GF-D8 (cell line): ENCODE measurements at places on chromosomes 11 and 22.

DNA sequence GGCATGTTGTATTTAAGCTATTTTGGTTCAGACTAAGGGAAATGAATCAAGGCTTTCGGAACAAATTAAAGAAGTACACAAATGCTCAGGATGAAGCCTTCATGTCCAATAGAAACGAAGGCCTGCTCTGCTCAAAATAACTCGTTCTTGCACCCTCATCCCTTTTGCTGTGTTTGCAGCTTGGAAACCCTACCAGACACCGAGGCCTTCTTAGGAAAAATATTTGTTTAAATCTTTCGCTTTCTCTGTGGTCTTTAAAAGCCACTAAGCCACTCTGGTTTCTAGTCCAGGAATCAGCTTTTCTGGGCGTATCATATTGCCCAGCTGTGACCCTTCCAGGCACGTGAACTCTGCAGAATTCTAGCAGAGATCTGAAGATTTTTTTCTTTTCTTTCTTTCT lies 60.9 kb upstream of the HSPA8 start:
- no peak for DNase-seq

- DNase-seq: no peak
Observed at GRCh38 chr11:60959431-60959830, 7.5 kb upstream of the SLC15A3 start.

DNA sequence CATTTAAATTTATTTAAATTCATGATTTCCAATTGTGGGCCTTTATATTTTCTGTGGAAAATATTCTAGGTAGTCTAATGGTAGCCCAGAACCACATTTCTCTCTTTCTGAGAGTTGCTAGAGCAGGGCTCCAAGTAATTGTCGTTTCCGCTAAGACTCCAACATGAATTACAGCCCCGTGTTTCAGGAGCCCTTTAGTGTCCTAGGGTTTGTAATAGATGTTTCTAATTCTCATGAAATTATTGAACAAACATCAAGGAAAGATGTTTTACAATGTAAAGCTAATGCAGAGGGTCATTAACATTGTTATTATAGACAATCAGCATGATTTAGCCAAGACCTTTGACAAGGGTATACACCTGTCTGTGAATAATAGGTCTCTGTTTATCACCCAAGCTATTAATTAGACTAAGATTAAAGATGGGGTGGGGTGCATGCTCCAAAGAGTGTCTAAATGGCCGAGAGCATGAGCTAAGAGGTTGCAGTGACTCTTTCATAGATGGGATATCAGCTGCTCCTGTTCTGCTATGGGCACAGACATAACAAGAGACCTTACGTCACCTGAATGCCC lies 81.8 kb upstream of the NTM start:
- DNase-seq: no peak

DNA sequence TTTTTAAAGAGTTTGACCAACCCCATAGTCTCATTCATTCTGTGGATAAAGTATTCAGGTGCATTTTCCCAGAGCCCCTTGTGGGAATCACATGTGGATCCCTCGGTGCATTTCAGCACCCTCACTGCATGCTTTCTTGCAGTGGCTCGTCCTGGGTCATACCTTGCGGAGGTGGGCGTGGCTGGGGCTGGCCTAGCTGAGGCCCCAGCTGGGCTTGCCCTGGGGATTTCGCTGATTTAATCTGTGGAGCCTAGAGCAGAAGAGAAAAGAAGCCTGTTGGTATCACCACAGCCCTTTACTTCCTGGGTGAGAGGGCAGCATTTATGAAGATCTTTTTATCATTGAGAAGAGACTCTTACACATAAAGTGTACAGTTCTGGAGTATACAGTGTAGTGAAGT lies 53.1 kb downstream of the FBXO7 start:
- no peak for DNase-seq

- no peak for DNase-seq
Observed at GRCh38 chr22:29207243-29207550, 1.5 kb downstream of the EMID1 start.

- no peak for DNase-seq
Observed at GRCh38 chr22:34886812-34887211, 179.1 kb upstream of the ISX start.

DNA sequence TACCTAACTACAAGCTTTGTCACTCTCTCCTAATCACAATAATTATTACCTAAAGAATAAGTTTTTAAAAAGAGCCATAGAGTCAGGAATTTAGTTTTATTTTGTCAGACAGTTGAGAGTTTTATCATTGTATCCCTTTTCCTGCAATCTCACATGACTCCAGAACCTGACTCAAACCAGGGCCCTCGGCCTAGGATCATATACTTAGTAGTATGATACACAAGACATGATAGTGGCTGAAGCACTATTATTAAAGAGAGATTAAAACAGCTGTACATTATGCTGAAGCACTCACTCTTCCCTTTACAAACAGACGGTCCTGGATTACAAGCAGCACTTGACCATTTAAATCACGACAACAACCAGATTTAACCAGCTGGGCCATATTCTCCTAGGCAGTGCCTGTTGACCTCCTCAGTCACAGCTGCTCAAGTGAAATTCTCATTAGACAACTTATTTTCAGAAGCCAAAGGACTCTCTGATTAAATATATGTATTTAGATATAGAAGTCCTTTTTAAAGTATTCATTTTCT lies 44.0 kb downstream of the SOX6 start:
- DNase-seq: no peak

DNA sequence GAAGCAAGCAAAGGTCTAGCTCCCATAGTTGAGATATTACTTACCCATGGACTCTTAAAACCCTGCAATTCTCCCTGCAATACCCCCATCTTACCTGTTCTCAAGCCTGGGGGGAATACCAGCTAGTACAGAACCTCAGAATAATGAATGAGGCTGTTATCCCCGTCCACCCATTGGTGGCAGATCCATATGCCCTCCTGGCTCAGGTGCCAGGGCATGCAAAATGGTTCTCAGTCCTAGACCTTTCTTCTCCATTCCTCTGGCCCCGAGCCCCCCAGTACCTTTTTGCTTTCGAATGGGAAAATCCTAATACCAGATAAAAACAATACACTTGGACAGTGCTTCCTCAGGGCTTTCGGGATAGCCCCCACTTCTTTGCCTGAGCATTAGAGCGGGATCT lies 86.4 kb downstream of the PIWIL4 start:
- DNase-seq: no peak

- DNase-seq: no peak
Observed at GRCh38 chr22:43824724-43825420, 12.8 kb upstream of the EFCAB6 start.

GRCh38 chr22:41779929-41780505 lies 20.5 kb upstream of the CCDC134 start:
- no peak for DNase-seq

DNA sequence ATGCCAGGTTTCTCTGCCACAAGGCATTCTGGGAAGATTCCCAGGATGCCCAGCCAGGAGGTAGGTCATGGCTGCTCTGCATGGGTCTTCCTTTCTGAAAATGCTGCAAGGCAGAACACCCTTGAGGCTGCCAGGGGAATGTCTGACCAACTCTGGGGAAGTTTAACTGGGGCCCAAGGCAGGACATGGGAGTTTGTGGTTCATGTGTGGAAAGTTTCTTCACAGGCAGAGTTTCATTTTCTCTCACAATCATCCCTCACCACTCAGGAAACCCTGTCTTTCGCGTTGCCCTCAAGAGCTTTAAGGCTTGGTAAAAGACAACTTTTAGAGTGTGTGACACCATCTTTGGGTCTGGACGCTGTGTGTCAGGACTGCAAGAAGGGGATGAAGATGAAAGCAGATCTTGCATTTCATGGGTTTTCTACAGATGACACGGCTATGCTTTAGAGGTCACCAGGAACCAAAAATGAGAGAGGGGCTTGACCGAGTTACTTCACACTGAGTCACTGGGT lies 133.5 kb downstream of the CD44 start:
- DNase-seq: no peak

- DNase-seq: no peak
Observed at GRCh38 chr11:125662689-125663088, 18.0 kb downstream of the ACRV1 start.

GRCh38 chr11:128411812-128412211 lies 175.5 kb downstream of the ETS1 start:
- DNase-seq: no peak

- no peak for DNase-seq
Observed at GRCh38 chr11:20310137-20310536, 53.4 kb upstream of the HTATIP2 start.

DNA sequence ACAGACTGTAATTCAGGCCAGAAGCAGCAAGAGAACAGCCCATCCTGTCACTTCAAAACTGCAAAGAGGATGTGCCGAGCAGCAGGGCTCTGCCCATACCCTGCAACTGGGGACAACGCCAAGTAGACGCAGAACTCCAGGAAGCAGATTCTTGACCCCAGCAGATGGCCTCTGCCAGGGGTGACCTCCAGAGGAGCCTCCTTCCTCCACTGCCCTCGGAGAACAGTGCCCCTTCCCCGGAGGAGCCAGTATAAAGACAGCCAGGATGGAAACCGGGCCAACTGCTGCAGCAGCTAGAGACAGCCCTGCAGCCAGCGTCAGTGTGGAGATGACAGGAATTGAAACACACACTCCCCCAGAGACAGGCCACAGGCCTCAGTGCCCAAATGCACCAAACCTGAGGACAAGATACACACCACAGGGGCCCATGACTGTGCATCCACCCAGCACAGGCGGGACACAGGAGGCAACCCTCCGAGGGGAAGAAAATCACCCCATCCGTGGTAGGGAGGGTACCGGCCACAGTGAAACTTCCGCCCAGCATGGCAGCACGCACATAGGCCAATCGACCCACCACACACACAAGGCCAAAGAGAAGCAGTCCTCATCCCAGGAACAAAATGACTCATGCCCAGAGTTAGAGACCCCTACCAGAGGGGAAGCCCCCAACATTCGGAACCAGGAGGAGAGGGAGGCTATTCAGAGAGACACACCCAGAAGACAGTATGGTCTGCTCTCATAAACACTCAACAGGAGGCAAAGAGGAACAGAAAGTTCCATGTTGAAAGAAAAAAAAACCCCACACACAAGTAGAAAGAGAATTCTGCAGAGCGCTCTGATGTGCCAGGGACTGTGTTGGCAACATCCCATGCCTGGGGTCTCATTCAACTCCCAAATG lies 5.6 kb downstream of the AHNAK start:
- no peak for DNase-seq

- DNase-seq: no peak
Observed at GRCh38 chr11:34205326-34206035, 100.1 kb downstream of the NAT10 start.

DNA sequence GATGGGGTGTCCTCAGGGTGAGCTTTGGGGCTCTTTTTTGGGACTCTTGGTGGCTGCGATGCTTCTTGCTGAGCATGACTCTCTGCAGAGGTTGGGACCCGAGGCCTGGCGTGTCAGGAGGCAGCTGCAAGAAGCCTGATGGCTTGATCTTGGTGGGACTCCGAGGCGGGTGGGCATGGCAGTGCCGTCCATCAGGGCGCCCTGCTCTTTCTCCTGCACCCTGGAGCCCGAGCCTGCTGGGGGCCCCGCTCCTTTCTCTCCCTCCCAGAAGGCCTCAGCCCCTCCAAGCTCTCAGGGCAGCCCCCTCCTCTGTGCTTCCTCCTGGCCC lies 432.7 kb downstream of the TBC1D22A start:
- DNase-seq: no peak

- no peak for DNase-seq
Observed at GRCh38 chr22:46124383-46125144, 25.8 kb upstream of the PPARA start.

GRCh38 chr11:24509114-24509513 lies 12.3 kb downstream of the LUZP2 start:
- no peak for DNase-seq

- DNase-seq: no peak
Observed at GRCh38 chr11:94120946-94121345, 7.7 kb upstream of the PANX1 start.

- no peak for DNase-seq
Observed at GRCh38 chr11:77503006-77503405, 29.1 kb upstream of the PAK1 start.

DNA sequence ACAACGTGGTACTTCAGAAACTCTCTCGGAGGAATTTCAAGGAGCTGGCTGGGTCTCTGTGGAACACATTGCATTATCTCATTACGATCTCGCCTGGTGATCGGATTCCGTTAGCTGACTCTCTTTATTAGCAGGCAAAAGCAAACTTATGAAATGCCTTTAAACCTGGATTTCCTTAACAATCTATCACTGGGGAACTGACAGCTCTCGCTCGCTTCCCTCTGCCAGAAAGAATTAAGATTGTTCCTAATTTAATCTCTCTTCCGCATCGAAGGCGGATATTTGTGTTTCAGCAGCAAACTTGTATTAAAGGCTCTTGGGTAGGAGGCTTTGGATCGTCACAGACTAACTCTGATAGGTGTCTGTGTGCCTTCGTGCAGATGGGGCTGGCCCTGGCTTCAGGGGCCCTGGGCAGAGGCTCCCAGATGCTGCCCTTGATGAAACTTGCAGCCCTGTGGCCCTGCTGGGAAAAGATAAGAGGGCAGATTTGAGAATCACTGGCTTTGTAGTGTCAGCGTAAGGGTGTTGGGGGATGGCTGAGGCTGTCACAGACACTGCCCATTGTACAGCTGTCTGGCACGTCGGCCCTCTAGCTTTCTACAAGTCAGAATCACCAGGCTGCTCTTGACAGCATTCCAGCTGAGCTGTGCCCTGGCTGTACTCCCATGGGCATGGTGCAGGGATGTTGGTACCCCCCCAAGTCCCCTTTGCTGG lies 162.2 kb upstream of the NECTIN1 start:
- no peak for DNase-seq

DNA sequence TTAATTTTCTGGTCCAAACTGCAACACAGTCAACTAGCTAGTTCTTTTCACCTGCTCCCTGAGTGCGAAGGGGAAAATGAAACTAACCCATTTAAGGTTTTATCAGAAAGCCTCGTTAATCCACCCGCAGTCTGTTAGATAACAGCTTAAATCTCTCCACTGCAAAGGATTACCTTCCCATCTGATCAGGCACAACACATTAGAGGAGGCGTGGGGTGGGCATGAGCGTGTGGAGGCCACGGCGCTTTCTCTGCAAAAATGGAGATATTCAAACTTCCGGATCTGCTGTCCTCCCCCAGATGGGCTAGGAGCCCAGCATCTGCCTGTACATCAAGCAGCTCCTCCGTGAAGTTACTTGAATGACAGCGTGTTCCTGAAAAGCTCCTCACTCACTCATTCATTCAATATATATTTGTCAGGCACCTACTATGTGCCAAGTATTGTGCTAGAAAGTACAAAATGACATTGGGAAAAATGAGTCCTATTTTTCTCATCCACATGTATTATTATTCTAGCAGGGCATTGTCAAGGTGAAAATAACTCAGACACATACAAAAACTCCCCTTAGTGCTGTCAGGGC lies 13.5 kb upstream of the ANKK1 start:
- no peak for DNase-seq

DNA sequence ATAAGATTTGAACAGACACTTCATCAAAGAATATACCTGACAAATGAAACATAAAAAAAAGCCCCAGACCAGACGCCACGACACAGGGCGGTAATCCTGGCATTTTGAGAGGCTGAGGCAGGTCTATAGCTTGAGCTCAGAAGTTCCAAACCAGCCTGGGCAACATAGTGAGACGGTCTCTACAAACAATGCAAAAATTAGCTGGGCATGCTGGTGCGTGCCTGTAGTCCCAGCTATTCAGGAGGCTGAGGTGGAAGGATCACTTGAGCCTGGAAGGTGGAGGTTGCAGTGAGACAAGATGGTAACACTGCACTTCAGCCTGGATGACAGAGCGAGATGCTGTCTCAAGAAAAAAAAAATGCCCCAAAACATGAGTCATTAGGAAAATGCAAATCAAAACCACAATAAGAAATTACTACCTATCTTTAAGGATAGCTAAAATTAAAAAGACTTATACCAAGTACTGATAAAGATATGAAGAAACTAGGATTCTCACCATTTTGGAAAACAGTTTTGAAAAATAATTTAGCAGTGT lies 91.7 kb upstream of the GRAMD1B start:
- no peak for DNase-seq

GRCh38 chr22:49238181-49239141 lies 589.2 kb downstream of the BRD1 start:
- DNase-seq: no peak
